Suppressor macrophage treated with lipopolysaccharide for 1 hour (primary cell): ENCODE measurements at places on chromosomes 7 and 10.
A peak's percentile ranks its signal among the peaks of the same experiment; 100 is the strongest.

GRCh38 chr7:81068-81925 is 111.1 kb upstream of the FAM20C start:
- peak; percentile 52 for DNase-seq

DNA sequence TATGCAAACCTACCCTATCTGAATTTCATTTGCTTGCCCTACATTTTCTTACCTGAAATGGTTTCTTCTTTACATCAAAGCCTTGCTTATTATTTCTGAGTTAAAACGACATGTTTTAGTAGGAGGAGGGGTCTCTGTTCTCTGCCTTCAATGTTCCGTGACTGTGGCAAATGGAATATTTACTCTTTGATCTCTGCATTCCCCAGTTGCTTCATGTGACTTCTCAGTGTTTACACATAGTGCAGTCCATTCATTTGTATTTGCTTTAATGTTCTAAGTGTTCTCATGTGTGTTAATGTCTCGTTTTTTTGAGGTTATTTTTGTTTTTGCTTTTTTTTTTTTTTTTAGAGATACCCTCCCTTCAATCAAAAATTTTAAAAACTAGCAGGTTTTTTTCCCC is 75.8 kb downstream of the GNAI1 start:
- no peak for DNase-seq

DNA sequence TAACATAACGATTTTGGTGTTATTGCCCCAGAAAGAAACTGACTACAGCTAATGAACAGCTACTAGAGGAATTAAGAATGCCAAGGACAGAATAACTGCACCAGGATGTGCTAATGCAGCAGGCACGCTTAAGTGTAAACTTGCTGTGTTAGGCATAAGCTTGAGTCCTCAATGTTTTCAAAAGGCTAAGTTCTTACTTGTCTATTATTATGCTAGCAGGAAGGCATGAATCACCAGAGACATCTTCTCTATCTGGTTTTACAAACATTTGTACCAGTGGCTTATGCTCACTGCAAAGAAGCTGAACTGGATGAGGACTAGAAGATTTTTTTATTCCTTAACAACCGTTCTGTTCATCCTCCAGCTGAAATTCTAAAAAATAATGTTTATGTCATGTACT is 1035.3 kb downstream of the NRG3 start:
- no peak for DNase-seq

DNA sequence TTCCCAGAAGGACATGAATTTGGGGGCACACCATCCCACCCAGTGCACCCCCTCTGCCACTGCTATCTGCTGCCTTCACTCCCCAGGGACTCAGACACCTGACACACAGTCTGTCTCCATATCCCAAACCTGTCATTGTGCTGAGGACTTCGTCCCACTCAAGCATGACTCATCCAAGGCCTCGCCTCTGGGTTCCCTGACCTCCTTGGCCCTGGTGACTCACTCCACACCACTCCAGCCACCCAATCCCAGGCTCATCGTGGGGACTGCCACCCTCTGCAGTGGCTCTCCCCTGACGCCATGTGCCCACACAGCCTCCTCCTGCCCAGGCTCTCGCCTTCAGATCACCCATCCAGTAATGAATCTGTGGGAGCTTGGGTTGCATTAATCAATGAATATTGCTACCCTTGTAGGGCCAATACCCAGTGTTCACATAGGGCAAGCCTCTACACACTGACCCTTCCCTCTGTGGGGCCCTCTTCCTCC is 6.6 kb upstream of the INSIG1 start:
- peak; percentile 98 for DNase-seq

- no peak for DNase-seq
These were observed 15.3 kb upstream of the RSU1 start for GRCh38 chr10:16832351-16833080.

DNA sequence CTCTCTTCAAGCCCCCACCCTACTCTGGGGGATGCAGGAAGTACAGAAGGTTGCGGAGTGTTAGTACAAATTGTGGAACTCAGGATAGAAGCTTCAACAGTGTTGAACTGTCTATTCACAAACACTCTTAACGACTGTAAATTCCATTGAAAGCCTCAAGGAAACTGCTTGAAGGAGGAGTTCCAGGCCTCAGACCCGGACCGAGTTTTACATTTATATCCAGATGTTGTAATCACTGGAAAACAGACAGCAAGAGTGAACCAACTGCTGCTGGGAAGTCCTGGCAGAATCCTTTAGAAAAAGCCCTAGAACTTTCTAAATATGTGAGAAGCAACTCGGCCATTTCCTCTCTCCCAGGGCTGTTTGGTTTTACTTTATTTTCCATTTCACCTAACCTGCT is 84.1 kb upstream of the LRRC18 start:
- DNase-seq: no peak

DNA sequence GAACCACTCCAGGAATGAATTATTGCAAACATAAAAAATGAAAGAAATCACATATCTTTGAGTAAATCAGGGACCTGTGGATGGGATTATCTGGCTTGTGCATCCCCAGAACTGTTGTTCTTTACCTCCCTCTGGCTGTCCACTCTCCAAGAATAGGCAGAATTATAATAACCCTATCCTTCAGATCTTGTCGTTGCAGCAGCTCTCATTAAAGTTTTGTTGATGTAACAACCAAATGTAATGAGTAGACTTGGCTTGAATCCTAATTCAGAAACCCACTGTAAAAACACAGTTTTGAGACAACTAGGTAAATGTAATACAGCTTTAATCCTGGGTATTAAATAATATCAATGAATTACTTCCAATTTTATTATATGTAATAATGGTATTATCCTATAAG is 16.2 kb downstream of the LSM5 start:
- DNase-seq: no peak
